ENCODE measurements at places on chromosomes 3 and 15.

DNA sequence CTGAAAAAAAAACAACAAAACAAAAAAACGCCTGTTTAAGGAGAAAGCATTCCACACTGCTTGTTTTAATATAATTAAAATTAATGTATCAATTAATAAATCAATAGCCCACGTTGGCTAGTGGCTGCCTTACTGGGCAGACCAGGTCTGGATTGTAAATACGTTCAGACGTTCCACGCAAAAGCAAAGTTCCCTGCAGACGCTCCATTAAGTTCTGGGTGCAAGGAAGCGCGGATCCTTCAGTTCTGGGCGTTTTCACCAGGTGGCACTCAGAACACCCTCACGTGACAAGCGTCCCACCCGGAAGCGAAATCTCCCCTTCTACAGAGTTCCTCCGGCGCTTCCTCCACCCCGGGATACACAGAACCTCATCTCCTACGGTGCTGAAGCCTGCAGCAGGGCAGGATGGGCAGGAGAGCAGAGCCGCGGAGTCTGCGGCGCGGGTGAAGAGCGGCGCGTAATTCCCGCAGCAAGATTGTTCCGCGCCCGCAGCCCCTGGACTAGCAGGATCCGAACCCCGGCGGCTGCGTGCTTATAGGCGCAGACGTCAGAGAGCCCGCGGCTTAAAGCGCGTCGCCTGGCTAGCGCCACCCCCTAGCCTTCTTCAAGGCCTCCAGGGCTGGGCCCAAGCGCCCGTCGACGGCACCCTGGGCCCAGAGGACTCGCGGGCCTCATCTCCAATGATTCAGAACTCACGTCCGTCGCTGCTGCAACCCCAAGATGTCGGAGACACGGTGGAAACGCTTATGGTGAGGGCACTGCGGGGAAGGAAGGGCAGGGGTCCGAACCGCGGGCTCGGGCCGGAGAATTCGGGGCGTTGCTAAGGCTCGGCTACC lies at the start of gene SLC25A38:
Gene SLC25A38 (plus strand): TSS at position 326 of the 836 bp plus-strand sequence. CDS start 355 bp downstream, at position 681.
- peak; percentile 92 for DNase-seq

GRCh38 chr3:21682206-21682605 lies 68.8 kb downstream of the ZNF385D start:
- DNase-seq = no peak

GRCh38 chr3:31010491-31010890 lies 116.0 kb upstream of the GADL1 start:
- no peak for DNase-seq

GRCh38 chr15:58543664-58544335 lies 112.0 kb downstream of the LIPC start:
- DNase-seq = peak; percentile 13

DNA sequence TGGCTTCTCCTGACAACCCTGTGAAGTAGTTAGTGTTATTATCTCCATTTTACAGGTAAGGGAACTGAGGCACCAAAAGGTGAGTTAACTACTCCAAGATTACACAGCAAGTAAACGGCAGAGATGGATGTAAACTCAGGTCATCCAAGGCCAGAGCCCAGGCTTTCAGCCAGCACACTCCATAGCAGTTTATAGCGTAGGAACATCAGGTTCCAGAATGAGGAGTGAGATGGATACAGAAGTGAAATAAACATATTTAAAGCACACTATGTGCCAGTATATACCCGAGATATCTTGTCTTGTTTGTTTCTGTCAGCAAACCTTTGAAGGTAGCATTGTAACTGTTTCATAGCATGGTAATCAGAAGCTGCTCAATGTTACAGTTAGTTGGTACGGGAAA lies 279.0 kb downstream of the OXSM start:
- no peak for DNase-seq

DNA sequence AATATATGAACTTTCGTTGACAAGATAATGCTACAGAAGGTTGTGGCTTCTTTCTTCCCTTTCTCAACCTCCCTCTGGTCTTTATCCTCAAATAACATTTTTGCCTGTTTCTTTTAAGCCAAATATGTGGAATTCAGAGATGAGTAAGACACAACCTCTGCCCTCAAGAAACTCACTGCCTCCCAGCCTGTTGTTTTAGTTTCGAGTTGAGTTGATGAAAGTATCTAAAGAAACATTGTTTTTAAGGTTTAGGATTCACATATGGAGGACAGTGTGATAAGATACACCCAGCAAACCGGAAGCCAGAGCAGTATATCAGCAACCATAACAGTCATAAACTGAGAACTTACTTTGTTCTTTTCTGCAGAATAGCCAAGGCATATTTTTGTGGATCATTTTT lies 218.6 kb downstream of the THSD4 start:
- DNase-seq = no peak

All from endodermal cell (in vitro differentiated cells).